ENCODE measurements at places on chromosomes 2 and 18.

DNA sequence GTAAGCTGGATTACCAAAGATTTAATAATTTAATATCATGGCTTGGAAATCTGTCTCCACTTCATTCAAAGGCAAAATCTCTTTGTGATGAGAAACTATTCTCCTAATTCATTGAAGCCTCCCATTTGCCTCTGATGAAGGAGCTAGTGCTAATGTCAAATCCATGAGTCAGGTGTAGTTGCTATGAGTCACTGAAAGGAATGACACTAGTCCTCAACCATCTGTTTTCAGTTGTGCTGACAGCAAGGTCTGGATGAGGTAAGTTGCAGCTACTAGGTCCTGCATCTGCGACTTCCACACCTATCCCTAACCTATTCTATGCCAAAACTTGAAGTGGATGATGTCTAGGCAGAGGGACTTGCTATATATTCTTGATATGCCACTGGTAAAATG, 324.0 kb upstream of the UBE2E3 start:
- no peak for DNase-seq

DNA sequence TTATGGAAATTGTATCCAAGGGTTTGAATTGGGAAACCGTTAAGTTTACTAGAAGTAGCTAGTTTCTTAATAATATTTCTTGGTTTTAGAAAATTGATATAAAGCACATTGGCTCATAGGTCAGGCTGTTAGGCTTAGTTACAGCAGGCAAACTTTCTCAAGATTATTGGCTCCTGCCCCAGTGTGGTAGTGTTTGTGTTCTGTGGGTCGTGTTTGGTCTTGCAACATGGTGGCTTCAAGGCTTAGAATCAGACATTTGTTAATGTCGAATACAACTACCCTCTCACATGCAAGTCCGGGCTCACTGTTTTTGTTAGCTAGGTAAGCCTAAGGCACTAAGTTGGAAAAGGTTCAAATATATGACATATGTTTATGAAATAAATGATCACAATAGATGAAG, 19.6 kb downstream of the CERS6 start:
- no peak for DNase-seq

DNA sequence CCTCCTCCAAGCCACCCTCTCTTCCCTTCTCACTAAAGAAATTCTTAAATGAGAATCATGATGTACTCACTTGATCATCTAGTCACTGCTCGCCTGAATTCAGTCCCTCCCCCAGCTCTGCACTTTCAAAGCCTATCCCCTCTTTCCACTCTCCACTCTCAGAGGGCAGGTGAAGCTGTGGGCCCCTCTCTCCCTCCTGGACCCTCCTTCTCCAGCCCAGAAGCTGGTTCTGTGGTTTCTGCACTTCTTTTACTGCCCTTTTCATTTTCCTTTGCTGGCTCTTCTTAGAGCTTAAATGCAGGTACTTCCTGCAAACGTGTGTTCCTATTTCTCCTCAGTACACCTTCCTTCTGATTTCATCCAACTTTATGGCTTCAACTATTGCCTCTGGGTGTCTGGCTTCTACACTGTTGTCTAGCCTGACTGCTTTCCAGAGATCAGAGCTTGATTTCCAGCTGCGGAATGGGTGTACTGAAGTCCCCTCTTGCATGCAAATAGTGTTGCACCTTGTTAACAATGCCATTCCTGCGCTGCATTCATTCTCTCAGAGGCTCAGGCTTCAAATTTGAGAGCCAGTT, 15.3 kb upstream of the TXNDC2 start:
- no peak for DNase-seq

- no peak for DNase-seq
Observed at GRCh38 chr18:79947881-79948610, 3.4 kb downstream of the SLC66A2 start.

DNA sequence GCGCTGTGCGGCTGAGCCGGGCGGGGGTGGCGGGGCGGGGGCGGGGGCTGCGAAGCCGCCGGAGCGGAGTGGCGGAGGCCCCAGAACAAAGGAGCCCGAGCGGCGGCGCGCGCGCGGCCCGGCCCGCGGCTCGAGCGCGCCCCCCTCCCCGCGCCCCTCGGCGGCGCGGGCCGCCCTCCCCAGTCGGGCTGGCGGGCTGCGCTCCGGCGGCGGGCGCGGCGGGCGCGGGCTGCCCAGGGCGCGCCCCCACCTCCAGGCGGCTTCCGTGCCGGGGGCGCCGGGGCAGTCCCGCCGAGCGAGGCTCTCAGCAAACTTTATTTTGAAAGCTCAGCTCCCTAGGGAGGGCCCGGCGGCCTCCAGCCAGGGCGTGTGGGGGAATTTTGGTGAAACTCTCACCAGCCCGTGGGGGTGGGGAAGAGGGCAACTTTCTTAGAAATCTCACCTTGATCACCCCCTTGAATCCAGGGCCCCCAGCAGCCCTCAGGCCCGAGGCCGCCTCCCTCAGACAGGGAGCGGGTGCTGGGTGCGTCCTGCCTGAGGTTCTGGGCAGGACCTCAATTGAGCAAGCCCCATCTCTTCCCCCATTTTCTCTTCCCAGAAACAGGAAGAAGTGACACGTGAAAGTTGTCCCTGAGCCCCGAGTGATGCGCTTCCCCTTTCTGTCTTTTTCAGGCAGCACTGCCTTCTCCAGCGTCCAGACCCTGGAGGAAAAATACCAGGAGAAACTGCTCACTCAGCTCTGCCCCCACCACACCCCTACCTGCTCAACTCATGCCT, 786 bp downstream of the TET3 start:
- no peak for DNase-seq

DNA sequence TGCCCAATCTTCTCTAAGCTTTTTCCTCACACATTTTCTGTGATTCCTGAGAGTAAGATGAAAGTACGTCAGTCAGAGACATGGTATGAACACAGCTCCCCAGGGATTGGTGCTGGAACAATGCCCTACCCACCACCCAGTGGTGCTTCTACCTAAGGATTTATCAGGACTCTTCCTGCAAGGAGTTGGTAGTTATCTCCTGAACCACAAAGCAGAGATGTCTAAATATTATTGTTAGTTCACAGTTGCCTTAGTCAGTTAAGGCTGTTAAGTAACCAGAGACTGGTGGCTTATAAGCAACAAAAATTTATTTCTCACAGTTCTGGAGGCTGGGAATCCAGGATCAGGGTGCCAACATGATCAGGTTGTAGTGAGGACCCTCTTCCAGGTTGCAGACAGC, 60.3 kb upstream of the CCDC85A start:
- DNase-seq = no peak

GRCh38 chr18:75074196-75075015, 134.5 kb downstream of the PTGR3 start:
- no peak for DNase-seq

- no peak for DNase-seq
Observed at GRCh38 chr2:168378960-168379669, 77.0 kb upstream of the CERS6 start.

- no peak for DNase-seq
Observed at GRCh38 chr2:208319391-208319790, 53.3 kb downstream of the PIKFYVE start.

DNA sequence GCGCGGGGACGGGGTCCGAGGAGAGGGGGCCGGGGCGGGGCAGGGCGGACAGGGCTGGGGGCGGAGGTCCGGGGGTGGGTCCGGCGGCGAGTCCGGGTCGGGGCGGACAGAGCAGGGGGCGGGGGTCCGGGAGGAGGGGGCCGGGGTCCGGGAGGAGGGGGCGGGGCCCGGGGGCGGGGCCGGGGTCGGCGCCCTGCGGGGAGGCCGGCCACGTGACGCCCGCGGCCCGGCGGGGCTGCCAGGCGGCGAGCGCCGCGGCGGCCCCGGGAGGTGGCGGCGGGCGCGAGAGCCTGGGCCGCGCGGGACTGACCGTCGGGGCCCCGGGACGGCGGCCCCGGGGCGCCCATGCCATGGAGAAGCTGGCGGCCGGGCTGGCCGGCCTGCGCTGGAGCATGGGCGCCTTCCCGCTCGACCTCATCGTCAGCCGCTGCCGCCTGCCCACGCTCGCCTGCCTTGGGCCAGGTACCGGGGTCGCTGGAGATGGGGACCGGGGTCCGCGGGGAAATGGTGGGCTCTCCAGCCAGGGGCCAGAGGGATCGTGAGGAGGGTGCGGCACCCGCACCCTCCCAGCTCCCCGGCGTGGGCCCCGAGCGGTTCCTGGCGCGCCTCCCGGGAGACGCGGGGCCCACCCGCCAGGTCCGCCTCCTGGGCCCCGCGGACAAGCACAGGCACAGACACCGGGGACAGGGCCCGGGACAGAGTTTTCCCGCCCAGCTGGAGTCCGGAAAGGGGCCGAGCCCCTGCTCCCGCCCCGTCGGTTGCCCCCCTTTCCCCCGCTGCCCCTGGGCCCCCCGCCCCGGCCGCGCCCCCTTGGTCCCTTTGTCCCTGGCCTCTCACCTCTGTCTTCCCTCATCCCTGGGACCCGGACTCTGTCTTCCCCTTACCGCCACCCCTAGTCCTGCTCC, at the start of gene GAREM2:
TSS of gene GAREM2 (plus strand) at position 218 of the 905 bp plus-strand sequence. CDS start at position 351, 133 bp downstream.
- DNase-seq = no peak

GRCh38 chr2:236503100-236503499, 66.5 kb upstream of the ACKR3 start:
- DNase-seq = no peak

GRCh38 chr2:102540882-102541281, 67.9 kb downstream of the SLC9A4 start:
- no peak for DNase-seq

- DNase-seq = no peak
Observed at GRCh38 chr2:24050041-24050979, 769 bp downstream of the FKBP1B start.

DNA sequence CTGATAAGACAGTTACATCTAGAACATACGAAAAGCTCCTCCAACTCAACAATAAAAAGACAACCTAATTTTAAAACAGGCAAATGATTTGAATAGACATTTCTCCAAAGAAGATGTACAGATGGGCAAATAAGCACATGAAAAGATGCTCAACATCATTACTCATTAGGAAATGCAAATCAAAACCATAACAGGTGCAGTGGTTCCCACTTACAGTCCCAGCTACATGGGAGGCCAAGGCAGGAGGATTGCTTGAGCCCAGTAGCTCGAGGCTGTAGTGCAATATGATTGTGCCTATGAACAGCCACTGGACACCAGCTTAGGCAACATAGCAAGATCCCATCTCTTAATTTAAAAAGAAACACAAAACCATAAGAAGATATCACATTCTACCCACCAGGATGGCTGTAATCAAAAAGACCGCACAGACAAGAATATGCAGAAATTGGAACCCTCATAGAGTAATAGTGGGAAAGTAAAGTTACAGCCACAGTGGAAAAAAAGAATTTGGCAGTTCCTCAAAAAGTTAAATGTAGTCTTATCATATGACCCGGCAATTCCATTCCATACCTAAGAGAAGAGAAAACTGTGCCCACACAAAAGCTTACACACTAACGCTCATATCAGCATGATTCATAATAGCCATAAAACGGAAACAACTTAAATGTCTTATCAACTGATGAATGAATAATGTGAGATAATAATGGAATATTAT, 30.5 kb upstream of the ARMC9 start:
- DNase-seq = no peak

Measured in hippocampal formation (tissue), 2 donors.